HT-29 (cell line): ENCODE measurements at places on chromosomes 12 and 14. TPM values are rescaled to one million over a fixed set of nuclear protein-coding genes. Genes with fewer than 3 reads are reported as not detected.

The GPR135 gene
- total RNA-seq, result 0.83 and 0.84 TPM in 2 replicates

The PTPRO gene
- 12.3 and 14.3 TPM in 2 replicates for total RNA-seq

The SUSD6 gene
- 6.1 and 10.9 TPM in 2 replicates for total RNA-seq

The CAPRIN2 gene
- total RNA-seq, result 7.8 and 11.0 TPM in 2 replicates

The FITM1 gene
- 0.13 and 0.74 TPM in 2 replicates for total RNA-seq

The SERPINA6 gene
- total RNA-seq, result 0.99 and 1.2 TPM in 2 replicates
